ENCODE measurements at places on chromosomes 6 and 20. TPM values are rescaled to one million over a fixed set of nuclear protein-coding genes. Genes with fewer than 3 reads are reported as not detected.
A peak's percentile ranks its signal among the peaks of the same experiment; 100 is the strongest.

DNA sequence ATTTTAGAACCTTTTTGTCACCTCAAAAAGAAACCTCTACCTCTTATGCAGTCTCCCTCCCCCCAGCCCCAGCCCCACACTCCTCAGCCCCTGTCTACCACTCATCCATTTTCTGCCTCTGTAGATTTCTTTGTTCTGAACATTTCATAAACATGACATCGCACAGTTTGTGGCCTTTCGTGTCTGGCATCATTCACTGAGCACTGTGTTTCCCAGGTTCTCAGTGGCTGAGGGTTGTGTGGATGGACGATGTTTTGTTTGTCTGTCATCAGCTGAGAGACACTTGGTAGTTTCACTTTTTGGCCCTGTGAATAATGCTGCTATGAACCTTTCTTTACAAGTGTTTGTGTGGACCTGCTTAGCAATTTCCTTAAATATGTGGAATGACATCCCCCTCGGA, 64.5 kb downstream of the FAM120B start:
- no peak for DNase-seq

- DNase-seq: peak; percentile 87
Observed at GRCh38 chr6:31366693-31367470, 9.9 kb upstream of the HLA-B start.

- DNase-seq: no peak
Observed at GRCh38 chr6:154653853-154654252, 79.4 kb upstream of the SCAF8 start.

DNA sequence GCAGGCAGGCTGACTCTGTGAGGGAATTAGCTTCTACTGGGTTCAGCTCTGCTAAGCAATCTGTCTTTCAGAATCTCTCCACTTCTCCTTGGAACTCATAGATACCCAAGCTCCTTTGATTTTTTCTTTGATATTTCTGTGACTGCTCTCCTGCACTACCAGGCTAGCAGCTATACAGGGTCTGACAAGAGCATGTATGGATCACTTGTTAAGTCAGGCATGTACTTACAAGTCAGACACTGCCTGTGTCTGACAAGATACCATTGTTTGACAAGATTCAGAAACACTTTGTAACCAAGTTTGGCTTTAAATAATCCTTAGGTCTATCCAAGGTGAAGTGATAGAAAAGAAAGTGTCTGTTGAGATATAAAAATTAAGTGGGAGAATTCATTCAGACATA, 79.5 kb downstream of the SESN1 start:
- DNase-seq: no peak

The CLDN20 gene
- total RNA-seq: not detected

The STX11 gene
- not detected for total RNA-seq

The OR2J3 gene
- not detected for total RNA-seq

Data from H7 (cell line).